Prostate gland (tissue), 2 donors: ENCODE measurements at places on chromosomes 1 and 21.

DNA sequence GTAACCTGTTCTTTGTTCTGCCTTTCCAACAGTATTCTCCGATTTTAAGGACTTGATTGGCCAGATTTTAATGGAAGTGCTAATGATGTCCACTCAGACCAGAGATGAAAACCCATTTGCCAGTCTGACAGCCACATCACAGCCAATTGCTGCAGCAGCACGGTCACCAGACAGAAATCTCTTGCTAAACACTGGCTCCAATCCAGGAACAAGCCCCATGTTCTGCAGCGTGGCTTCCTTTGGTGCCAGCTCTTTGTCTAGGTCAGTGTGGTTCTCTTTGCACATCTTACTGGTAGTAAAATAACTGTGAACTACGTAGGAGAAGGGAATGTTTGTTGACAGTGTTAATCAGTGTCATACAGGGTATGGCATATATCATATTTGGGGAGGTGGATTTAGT lies 72.7 kb downstream of the UBE4B start:
- no peak for DNase-seq

DNA sequence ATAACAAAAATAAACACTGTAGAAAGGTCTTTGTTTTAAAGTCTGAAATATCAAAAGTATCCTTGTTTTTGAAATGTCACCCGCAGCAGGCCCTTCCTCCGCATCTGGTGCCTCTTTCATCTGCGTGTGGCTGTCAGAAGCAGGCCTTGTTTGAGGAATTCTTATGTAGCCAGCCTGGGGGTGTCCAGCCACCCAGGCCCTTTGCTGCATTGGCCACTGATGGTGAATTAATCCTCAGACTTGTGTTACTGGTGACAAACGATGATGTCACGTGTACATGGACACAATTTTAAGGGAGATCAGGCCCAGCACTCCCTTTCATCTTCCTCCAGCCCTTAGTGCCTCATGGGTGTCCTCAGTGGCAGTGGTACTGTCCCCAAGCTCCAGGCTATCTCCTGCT lies 208.0 kb upstream of the GALNT2 start:
- no peak for DNase-seq

DNA sequence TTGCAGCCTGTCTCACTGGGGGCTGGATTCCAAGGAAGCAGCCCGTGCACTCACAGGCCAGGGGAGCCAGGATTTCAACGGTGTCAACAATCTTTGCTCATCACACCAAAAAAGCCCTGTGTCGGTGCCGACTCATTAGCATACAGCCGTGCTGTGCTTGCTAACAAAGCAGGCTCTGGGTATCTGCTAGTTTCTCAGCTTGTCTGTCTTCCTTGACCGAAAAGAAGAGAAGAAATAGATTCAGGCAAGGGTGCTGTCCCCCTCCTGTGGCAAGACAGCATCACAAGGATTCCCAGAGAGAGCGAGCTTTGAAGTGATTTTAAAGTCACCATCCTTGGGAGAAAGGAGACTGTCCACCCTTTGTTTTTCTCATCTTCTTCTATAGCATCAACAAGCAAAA lies 214.7 kb downstream of the SDCCAG8 start:
- DNase-seq = no peak

DNA sequence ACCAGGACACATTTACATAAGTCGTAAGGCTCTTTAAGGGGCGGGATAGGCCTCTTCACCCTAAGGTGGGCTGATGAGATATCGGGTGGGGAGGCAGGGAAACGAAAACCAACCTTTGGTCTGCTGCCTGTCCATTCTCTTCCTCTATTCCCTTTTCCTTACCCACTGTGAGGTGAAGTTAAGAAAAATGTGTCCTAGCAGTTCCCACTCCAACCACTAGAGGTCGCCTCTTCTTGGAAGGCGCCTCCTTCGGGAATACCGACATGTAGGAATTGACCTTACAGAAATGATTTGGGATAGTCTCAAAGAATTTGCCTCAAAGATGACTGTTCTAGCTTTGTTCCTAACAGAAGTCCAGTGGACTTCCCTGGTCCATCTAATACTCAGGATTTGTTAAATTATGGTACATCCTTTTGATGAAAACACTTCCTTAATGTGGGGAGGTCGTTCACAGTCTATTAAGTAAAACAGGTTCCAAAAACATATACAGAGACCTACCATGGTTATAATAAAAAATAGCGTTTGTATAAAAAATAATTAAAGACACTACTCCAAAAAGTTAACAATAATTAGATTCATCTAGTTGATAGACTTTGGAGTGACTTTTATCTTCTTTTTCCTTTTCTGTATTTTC lies 14.1 kb downstream of the AZIN2 start:
- DNase-seq = peak; percentile 52

DNA sequence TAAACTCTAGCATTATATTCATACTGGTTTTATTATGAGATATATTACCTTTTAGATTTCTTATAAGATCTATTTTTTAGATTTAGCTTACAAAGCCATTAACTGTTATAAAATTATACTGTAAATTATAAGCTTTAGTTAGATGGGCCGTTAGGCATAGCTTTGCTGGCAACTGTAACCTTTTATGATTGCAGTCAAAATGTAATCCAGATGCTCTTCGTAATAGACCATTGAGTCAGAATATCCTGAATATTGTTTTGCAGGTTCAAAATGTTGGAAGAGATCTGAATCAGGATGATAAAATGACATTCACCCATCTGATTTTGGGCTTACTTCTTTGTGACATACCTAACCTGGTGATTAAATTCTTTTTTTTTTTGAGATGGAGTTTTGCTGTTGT lies 20.9 kb downstream of the ITSN1 start:
- no peak for DNase-seq
